Stimulated activated CD8-positive, alpha-beta memory T cell treated with anti-CD3 and anti-CD28 coated beads, Interleukin-2, amount 100 ng/mL, for 1 hour (primary cell): ENCODE measurements at places on chromosomes 16 and 17.

DNA sequence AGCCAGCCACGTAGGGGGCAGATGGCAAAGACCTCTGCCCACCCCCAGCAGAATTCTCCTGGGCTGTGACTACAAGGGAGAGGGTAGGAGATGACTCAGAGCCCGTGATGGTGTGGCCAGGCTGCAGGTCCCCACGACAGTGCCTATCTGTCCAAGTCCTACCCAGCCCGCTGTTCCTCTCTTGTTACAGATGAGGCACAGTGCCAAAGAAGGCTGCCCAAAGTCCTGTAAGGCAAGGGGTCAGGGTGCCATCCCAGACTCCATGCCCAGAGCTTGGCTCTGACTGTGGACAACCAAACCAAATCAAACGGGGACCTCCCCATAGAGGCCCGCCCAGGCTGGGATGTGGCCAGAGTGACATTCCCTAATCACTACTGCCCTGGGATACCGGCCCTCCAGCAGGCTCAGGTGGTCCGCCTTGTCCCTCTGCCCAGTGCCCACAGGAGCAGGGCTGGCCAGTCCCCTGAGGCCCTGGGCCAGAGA is 12.6 kb upstream of the BCAR1 start:
- DNase-seq = no peak

GRCh38 chr16:54136276-54136625 is 150.3 kb downstream of the IRX3 start:
- DNase-seq = no peak

DNA sequence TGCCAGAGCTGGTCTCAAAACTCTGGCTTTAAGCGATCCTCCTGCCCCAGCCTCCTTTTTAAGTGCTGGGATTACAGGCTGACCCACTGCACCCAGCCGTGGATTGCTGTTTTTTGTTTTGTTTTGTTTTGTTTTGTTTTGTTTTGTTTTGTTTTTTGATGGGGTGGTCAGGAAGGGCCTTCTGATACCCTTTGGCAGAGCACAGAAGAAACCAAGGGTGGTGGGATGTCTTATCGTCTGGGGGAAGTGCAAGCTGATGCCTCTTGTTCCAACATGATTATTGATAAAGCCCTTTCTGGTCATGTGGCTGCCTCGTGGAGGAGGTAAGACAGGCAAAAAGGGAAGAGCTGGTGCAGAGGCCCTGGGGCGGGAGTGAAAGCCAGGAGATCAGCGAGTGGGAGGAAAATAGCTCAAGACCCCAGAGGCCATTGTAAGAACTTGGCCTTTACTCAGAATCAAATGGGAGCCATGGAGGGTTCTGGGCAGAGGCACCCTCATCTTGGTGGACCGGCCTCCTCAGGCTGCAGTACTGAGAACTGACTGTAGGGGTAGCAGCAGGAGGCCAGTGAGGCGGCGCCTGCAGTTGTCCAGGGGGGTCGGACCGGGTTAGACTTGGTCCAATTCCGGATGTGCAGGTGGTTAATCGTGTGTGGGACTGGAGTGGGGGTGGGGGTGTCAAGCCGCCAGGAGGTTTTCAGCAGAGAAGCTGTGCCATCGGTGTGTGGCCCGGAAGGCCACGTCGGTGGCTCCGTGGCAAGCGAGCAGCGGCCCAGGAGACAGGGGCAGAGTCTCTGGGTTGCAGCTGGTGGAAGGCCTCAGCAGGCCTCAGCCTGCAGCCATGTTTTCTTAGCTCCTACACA is 84.4 kb upstream of the GSE1 start:
- DNase-seq = no peak

GRCh38 chr16:85159179-85159980 is 47.1 kb upstream of the CIBAR2 start:
- no peak for DNase-seq

DNA sequence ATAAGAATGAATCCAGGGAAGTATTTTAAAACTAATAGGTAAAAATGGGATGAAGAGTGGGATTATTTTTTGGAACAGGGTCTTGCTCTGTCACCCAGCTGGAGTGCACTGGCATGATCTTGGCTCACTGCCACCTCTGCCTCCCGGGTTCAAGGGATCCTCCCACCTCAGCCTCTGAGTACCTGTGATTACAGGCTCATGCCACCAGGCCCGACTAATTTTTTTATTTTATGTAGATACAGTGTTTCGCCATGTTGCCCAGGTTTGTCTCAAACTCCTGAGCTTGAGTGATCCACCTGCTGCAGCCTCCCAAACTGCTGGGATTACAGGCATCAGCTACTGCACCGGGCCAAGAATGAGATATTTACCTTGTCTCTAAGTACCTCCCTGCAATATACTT is 22.1 kb downstream of the NSMCE1 start:
- DNase-seq = no peak

- DNase-seq = no peak
Measured at GRCh38 chr17:33676444-33676843, 383.3 kb upstream of the ASIC2 start.

DNA sequence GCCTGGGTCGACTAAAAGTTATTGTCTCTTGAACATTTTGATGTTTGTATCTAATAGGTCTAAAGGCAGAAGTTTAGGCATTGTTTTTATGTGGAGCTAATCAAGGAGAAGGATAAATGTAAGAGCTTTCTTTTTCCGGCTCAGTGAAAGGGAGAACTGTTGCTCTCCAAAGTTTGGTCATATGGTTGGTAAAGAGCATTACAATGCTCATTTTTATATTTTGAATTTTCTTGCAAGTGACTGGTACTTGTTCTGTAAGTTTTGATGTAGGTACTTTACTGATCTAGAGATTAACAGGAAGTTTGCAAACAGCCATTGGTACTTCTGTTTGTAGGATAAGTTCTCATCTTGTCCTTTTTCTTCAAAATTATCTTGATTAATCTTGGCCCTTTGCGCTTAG is 30.9 kb upstream of the BCAS3 start:
- DNase-seq = no peak

DNA sequence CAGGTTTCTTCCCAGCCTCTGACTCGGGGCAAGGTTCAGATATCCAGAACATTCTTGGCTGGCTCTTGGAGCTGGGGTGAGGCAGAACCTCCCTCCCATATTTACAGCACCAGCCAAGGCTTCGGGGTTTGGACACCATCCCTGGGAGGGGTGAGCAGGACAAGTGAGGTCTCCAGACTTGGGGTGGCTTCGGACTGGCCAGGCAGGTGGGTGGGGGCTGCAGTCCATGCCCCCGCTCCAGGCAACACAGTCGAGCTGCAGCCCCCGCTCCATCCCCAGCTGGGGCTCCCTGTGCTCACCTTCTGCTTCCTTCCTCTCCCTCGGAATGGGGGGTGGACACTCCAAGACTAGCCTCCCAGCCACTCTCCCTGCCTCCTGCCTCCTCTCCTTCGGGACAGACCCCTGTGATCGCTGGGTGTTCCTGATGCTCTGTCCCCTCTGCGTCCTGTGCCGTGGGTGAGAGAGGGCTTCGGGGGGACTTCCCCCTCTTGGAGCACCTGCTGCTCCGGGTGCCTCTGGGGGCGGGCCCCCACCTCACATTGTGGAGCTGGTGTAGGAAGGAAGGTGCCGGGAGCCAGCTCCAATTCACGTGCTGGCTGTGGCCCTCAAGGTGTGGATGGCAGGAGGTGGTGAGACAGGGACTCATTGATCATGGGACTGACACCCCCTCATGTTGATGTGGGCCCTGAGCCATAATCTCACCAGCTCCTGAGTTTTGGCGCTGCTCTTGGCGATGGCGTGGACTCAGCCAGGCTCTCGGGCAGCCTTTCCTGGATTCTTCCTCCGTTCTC is 189.2 kb downstream of the SEC14L1 start:
- DNase-seq = no peak
